ENCODE measurements at places on chromosomes 1 and 21. TPM values are rescaled to one million over a fixed set of nuclear protein-coding genes. Genes with fewer than 3 reads are reported as not detected.

DNA sequence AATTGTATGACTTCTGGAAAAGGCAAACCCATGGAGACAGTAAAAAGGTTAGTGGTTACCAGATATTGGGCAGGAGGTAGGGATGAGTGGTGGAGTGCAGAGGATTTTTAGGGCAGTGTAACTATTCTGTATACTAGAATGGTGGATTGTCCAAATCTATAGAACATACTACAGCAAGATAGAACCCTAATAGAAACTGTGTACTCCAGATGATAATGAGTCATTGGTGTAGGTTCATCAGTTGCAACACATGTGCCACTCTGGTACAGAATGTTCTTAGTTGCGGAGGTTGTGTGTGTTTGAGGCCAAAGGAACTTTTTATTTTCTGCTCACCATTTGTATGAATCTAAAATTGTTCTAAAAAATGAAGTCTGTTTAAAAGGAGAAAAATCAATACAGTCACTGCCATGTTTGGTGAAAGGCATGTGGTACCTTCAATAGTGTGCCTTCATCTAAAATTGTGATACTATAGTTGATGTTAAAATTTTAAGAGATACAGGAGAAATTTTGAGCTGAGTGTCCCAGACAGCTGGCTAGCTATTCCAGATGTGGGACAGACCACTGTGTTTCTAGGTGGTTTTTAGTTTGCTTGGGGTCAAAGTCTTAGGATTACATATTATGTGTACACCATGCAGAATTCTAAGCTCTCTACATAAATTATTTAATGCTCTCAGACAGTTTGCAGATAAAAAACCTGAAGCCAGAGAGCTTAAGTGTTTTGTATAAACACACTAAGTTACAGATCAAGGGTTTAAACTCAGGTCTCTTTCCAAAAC is 150.5 kb downstream of the RPS6KC1 start:
- DNase-seq: no peak

GRCh38 chr21:21188513-21189195 is 190.4 kb downstream of the NCAM2 start:
- DNase-seq: no peak

DNA sequence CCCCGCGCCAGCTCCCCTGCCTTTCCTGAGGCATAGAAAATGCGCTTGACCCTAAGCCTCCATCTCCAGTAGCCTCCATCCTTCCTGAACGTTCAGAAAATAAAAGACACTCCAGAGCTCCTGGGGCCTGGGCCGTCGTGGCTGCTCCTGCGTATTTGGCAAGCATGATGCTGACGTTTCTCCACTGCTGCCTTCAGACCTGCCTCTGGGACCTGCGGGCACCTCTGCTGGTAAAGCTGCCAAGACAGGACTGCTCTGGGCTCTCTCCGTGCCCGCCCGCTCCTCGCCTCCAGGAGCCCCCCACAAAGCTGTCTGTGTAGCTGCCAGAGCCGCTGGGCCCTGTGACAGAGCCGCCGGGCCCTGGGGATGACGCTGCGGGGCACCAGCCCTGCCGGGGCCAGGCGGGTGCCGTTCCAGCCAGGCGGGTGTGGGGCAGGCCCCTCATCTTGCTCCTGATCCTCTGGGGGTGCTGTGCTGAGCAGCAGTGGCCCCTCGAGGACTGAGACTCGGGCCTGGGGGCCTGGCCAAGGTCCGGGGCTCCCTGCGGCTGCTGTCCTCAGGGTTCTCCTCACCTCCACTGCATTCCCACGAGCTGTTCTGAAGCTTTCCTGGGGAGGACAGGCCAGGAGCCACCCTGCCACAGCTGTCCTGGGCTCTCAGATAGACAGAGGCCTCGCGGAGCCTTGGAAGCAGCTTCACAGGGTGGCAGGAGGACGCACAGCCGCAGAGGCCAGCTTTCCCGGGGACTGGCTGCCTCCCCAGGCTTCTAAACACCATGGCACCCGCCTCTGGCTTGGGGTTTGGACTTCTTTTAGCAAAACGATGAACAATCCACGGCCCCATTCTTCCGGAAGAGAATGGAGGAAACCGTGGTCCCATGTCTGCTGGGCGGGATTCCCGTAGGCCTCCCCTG is 48.1 kb downstream of the MORN1 start:
- no peak for DNase-seq

DNA sequence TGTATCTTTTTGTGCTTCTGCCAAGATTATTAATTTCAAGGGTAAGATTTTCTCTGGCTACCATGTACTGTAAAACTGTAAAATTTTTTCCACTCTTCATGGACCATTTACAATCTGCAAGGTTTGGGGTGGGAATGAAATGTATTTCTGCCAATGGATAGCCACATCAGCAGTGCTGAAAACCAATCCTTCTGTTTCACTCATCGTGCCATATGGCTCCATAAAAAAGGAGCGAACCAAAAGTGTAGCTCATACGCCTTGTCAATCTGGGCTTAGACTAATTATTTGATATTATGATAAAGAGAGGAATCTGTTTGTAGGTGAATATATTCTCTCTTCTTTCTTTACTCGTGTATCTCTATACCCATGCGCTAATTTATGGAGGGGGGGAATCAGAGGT is 3.0 kb upstream of the SLC44A5 start:
- no peak for DNase-seq

- DNase-seq: no peak
Measured at GRCh38 chr1:29682919-29683295, 446.6 kb downstream of the PTPRU start.

GRCh38 chr1:177170756-177171535 is at the start of gene BRINP2:
TSS of gene BRINP2 (plus strand) at chr1:177170958. CDS start at chr1:177229877, 58,919 bp downstream.
- DNase-seq: peak; percentile 95

DNA sequence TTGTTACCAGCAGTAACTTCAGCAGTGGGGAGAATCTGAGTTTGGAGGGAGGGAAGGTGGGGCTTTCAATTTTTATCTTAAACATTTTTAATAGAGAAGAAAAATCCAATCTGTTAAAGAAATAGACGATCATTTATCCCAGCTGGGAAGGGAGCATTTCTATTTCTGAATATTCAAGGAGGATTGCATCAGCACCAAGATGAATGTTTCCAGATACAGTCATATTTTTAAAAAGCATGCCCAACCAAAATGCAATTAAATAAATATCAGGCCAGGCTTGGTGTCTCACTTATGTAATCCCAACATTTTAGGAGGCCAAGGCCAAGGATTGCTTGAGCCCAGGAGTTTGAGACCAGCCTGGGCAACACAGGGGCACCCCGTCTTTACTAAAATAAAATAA is 1.7 kb upstream of the ATP1A4 start:
- DNase-seq: no peak

- no peak for DNase-seq
Measured at GRCh38 chr1:207983044-207983635, 72.2 kb upstream of the CD34 start.

- DNase-seq: peak; percentile 63
Measured at GRCh38 chr1:150150133-150151021, 661 bp downstream of the PLEKHO1 start.

GRCh38 chr1:19608232-19608631 is 35.9 kb upstream of the NBL1 start:
- no peak for DNase-seq

- peak; percentile 30 for DNase-seq
Measured at GRCh38 chr1:167431261-167431908, 86.9 kb downstream of the CD247 start.

- no peak for DNase-seq
Measured at GRCh38 chr1:73910466-73910865, 287.5 kb downstream of the LRRIQ3 start.

- DNase-seq: peak; percentile 63
Measured at GRCh38 chr1:107276247-107276646, 135.4 kb downstream of the NTNG1 start.

DNA sequence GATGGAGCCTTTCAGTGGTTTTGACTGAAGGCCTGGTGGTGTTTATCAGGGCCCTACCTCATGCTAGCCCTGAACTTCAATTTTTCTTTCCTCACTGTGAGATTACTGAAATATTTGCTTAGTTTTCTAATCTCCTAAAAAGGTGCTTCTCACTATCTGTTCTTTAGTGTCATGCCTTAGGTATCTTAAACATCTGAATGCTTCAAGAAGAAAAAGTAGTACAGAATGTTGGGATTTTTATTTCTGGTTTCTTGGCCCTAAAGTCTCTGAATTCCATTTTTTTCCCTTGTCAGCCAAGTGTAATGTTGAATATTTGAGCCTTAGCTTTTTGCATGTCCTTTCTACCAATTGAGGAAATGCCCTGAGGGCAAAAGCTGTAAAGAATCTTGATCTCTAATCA is 47.9 kb upstream of the PRKACB start:
- no peak for DNase-seq

DNA sequence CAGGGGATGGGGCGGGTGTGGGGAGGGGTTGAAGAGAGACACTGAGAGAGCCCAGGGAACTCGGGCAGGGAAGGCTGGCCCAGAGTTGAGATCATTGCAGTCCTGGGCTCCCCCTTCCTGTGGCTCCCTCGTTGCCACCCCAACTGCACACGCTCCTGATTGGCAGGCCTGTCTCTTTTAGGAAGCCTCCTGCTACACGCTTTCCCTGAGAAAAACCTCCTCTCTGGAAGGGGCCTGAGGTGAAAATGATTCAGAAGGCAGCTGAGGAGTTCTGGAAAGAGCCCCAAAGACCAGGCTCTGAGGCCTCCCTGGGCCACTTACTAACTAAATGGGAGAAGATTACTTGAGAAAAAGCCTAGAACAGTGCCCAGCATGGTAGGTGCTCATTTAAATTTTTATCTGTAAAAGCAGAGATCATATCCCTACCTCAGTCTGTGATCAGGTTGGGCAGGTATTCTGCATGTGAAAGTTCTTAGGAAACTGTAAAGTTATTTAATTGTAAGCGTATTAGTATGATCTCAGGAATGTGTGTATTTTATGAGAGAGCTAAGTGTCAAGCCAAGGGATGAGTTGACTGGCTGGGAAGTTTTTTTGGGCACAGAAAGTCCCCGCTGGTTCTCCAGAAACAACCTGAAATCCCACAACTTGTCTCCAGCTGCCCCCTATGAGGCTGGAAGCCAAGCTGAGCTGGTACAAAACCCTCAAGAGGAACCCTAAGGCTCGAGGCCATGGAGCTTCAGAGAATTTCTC is 65.2 kb upstream of the EPS8L3 start:
- DNase-seq: no peak

DNA sequence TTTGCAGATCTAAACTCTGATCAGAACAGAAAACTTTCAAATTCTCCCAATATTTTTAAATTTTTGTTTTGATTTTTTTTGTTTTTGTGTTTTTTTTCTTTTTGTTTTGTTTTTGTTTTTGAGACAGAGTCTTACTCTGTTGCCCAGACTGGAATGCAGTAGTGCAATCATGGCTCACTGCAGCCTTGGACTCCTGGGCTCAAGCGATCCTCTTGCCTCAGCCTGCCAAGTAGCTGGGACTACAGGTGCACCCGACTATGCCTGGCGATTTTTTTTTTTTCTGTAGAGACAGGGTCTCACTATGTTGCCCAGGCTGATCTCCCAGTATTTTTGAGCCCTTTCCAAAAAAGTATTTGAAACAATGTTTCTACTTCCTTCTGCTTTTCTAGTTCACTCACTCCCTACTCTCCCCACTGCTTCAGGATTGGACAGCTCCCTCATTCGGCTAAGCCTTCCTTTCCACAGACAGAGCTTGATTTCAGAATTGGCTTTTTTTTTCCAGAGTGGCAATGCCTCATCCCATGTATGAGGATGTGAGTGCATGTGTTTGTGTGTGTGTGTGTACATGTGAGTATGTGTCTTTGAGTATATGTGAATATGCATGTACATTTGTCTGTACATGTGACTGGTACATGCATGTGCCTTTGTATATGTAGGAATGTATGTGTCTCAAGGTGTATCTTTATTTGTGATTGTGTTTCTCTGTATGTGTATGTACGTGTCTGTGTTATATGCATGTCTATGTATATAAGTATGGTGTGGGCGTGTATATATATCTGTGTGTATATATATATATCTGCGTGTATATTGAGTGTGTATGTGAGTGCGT is 11.9 kb downstream of the LHX4 start:
- no peak for DNase-seq

DNA sequence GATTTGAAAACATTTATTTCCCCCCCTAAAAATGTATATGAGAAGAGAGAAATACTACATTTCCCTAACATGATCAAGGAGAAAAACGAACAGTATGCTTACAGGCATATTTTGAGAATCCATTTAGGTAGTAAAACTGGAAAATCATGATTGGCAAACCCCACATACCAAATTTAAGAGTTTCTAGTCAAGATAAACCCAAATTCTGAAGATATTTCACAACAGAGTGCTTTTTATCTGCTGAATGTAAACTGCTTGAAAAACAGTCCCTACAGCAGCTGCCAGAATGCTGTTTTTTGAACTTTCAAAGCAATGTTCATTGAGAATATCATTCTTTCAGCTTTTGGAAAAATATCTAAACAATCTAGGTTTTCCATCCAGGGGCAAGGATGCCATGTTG is 31.0 kb downstream of the ASH1L start:
- no peak for DNase-seq

DNA sequence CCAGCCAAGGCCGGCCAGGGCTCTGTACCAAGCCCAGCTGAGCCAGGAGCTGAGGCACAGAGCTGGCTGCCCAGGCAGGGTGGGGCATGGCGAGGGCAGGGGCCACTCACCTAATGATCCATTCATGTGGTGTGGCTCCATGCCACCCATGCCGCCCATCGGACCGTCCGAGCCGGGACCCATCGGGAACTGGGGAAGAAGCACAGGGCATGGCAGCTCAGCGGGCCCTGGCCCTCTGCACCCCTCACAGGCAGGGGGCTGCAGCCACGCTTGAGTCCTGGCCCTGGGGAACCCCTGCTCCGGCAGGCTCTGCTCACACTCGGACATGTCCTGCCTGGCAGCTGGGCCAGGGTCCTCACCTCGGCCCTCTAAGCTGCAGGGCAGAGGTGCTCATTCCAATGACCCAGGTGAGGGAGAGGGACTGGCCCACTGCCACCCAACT is 28.7 kb downstream of the MRPL37 start:
- DNase-seq: no peak

GRCh38 chr21:43287111-43287760 is 118.4 kb downstream of the CRYAA start:
- DNase-seq: no peak

- no peak for DNase-seq
Measured at GRCh38 chr1:4974981-4975685, 320.7 kb downstream of the AJAP1 start.

Gene TP53BP2
- total RNA-seq: 33.9 TPM

Gene DMBX1
- not detected for total RNA-seq

Gene KRTAP19-3
- not detected for total RNA-seq

Gene RAB25
- 21.3 TPM for total RNA-seq

Gene OR14K1
- not detected for total RNA-seq

Gene SAMD11
- 0.14 TPM for total RNA-seq

Gene LRRC7
- not detected for total RNA-seq

Gene HOOK1
- total RNA-seq: 27.6 TPM

Gene LMX1A
- total RNA-seq: not detected

Gene CCDC28B
- total RNA-seq: 8.6 TPM

Data from GM23338 (cell line).